ENCODE measurements at places on chromosomes 7 and 10. TPM values are rescaled to one million over a fixed set of nuclear protein-coding genes. Genes with fewer than 3 reads are reported as not detected.

The DEPP1 gene
- total RNA-seq = 50.4 TPM

The OR2A5 gene
- total RNA-seq = not detected

The POM121 gene
- 3.9 TPM for total RNA-seq

The CALD1 gene
- 510 TPM for total RNA-seq

The OPALIN gene
- total RNA-seq = not detected

The STEAP1B gene
- 7.3 TPM for total RNA-seq

The TEX36 gene
- not detected for total RNA-seq

The SLC18A3 gene
- under 0.01 TPM for total RNA-seq
